ENCODE measurements at places on chromosomes 13 and 19.

GRCh38 chr13:40586886-40587565 lies 79.4 kb downstream of the FOXO1 start:
- no peak for DNase-seq

DNA sequence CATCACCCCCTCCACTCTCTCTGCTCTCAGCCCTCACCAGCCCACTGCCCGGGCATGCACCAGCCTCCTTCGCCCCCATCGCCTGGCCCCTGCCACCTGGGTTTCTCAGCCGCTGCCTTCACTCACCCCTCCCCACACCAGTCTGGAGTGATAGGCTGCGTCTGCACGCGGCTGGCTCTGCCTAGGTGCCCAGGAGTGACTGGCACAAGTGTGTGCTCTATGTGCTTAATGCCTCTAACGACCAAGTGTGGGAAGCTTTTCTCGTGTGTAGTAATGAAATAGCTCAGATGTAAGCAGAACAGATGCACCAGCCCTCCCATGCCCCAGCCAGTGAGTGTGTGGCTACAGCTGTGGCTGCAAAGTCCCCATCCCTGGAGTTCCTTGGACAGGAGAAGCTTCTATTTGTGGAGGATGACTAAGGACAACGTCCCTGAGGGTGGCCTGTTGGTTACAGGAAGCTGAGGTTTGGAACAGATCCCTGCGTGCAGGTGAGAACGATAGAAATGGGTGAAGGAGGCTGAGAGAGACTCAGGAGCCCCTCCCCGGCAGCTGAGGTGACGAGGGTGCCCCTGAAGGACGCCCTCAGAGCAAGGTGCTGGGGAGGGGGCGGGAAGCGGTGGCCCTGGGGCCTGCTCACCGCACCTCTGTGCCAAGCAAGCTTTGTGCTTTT lies 35.6 kb downstream of the ATP11A start:
- peak; percentile 43 for DNase-seq

- DNase-seq, result no peak
Measured at GRCh38 chr13:28741084-28741491, 22.3 kb upstream of the SLC46A3 start.

DNA sequence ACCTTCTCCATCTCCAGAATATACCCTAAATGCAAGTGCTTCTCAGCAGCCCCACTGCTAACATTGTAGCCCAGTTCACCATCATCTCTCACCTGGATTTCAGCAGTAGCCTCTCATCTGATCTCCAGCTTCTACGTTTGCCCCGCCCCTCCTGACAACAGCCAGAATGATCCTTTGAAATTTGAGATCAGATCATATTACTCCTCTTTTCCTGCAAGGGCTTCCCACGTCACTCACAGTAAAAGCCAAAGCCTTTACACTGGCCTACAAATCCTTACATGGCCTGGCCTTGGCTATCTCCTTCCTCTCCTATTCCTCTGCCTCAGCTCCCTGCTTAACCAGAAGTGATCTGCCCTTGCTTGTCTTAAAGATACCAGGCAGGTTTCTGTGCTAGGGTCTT lies 94.3 kb upstream of the NBEA start:
- no peak for DNase-seq

DNA sequence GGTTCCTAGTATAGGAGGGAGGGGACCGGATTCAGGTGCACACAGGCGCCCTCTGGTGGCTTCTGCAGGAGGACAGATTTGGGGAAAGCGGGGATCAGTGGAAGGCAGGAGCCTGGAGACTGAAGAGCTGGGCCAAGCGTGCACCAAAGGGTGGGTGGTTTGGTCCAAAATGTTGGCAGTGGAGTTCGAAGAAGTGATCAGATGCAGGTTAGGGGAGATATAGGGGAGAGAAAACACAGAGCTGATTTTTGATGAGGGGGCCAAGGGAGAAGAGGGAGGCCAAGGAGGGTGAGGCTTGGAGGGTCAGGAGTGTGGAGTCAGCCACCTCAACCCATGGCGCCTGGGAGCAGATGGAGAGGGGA lies 6.8 kb upstream of the CARM1 start:
- DNase-seq, result peak; percentile 89

DNA sequence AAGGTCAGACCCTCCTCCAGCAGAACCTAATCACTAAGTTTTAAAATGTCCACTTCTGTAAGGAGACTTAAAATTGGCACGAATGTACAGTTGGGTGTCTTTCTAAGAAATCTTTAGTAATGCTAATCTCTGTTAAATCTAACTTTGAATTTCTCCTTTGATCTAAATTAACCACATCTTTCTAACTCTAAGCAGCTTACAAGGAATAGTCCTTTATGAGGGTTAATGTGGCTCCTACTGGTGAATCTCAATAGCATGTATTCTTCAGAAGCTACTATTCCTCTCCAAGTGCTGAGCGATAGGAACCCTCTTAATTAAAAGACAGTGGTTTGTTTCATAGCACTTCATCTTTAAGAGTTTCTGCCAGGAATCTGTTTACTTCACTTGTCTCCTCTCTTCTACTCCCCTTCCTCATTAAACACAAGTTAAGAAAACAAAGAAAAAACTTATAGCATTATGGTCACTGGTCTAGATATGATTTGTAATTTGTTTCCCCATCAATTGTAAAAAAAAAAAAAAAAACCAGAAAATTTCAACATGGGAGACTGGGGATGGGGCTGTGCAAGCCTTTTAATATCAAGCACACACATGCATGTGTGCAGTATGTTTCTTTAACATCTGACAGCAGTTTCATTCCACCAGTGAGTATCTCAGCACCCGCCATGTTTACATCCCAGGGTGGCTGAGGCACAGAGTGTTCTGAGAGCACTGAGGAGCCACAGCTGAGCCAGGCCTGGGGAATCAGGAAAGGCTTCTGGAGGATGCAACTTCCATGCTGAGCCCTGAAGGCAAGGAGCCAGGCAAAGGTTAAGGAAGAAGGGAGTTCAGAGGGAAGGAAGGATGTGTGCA lies 57.7 kb downstream of the ATP7B start:
- no peak for DNase-seq

GRCh38 chr19:32355309-32355708 lies 9.9 kb downstream of the ZNF507 start:
- no peak for DNase-seq

All from CD4-positive, alpha-beta T cell treated with Interleukin-6 for 4 hours (primary cell).